ENCODE measurements at places on chromosomes 2 and 18. TPM values are rescaled to one million over a fixed set of nuclear protein-coding genes. Genes with fewer than 3 reads are reported as not detected.

COL4A4 gene
- 0.14 TPM for total RNA-seq

POTEE gene
- not detected for total RNA-seq

TEX261 gene
- total RNA-seq = 24.3 TPM

REG1B gene
- not detected for total RNA-seq

TEKT4 gene
- not detected for total RNA-seq

AGXT gene
- not detected for total RNA-seq

EFEMP1 gene
- total RNA-seq = 1,445 TPM

PPM1B gene
- total RNA-seq = 27.3 TPM

DLX1 gene
- not detected for total RNA-seq

CAB39 gene
- 43.5 TPM for total RNA-seq

ARPC2 gene
- total RNA-seq = 269 TPM

PROM2 gene
- total RNA-seq = 0.28 TPM

ECEL1 gene
- not detected for total RNA-seq

PPM1G gene
- total RNA-seq = 67.7 TPM

FABP1 gene
- not detected for total RNA-seq

ALPG gene
- total RNA-seq = not detected

TUBB8B gene
- total RNA-seq = not detected

COLEC11 gene
- 0.57 TPM for total RNA-seq

NDC80 gene
- 2.7 TPM for total RNA-seq

CCDC150 gene
- 1.9 TPM for total RNA-seq

HPCAL1 gene
- 14.9 TPM for total RNA-seq

CD28 gene
- total RNA-seq = under 0.01 TPM

CAPN14 gene
- total RNA-seq = under 0.01 TPM

POMC gene
- total RNA-seq = 0.57 TPM

SPDYA gene
- total RNA-seq = 0.71 TPM

CFAP221 gene
- total RNA-seq = not detected

CDKL4 gene
- 3.4 TPM for total RNA-seq
